ENCODE measurements at places on chromosomes 11 and 22. TPM values are rescaled to one million over a fixed set of nuclear protein-coding genes. Genes with fewer than 3 reads are reported as not detected.

Gene IL18
- 49.9 TPM for total RNA-seq

GRCh38 chr22:19612866-19613572 lies 88.8 kb upstream of the CLDN5 start:
- H3K4me3 ChIP-seq: no peak overlapping the region
- no peaks in the 10 kb centered on the region for H3K36me3 ChIP-seq
- DNase-seq: no peak

GRCh38 chr11:110199184-110199981 lies 97.0 kb downstream of the RDX start:
- no peaks in the 10 kb centered on the region for H3K4me1 ChIP-seq
- H3K27ac ChIP-seq: no peak overlapping the region
- H3K36me3 ChIP-seq: no peaks in the 10 kb centered on the region
- no peak for DNase-seq
- H3K27me3 ChIP-seq: no peaks in the 10 kb centered on the region

Gene TSSK2
- total RNA-seq: not detected

GRCh38 chr11:8260202-8260966 lies 3.3 kb downstream of the LMO1 start:
- H3K4me1 ChIP-seq: peaks cover 19% of the 10 kb centered on the region
- peaks cover 46% of the 10 kb centered on the region for H3K27me3 ChIP-seq
- no peak overlapping the region for H3K27ac ChIP-seq
- no peaks in the 10 kb centered on the region for H3K36me3 ChIP-seq
- H3K4me3 ChIP-seq: no peak overlapping the region

DNA sequence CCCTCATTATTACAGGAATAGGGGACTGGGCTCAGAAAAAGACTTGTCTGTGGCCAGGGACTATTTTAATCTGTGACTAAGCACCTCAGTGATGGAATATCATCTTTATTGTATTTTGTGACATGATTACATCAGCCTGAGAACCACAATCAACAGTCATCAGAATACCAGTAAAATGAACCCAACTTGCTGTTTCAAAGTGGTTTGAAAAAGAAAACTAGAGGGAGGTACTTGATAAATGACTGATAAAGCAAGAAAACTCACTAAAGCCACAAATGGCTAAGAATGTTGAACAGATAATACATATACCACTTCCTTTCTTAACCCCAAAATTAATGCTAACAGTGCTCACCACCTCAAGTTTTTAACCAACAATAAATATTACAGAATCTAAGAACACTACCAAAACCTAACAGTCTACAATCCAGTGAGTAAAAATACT lies 155.7 kb downstream of the ATG16L2 start:
- H3K27me3 ChIP-seq: no peaks in the 10 kb centered on the region
- H3K36me3 ChIP-seq: no peaks in the 10 kb centered on the region
- peaks cover 26% of the 10 kb centered on the region for H3K4me1 ChIP-seq
- no peak overlapping the region for H3K27ac ChIP-seq
- no peak for DNase-seq

DNA sequence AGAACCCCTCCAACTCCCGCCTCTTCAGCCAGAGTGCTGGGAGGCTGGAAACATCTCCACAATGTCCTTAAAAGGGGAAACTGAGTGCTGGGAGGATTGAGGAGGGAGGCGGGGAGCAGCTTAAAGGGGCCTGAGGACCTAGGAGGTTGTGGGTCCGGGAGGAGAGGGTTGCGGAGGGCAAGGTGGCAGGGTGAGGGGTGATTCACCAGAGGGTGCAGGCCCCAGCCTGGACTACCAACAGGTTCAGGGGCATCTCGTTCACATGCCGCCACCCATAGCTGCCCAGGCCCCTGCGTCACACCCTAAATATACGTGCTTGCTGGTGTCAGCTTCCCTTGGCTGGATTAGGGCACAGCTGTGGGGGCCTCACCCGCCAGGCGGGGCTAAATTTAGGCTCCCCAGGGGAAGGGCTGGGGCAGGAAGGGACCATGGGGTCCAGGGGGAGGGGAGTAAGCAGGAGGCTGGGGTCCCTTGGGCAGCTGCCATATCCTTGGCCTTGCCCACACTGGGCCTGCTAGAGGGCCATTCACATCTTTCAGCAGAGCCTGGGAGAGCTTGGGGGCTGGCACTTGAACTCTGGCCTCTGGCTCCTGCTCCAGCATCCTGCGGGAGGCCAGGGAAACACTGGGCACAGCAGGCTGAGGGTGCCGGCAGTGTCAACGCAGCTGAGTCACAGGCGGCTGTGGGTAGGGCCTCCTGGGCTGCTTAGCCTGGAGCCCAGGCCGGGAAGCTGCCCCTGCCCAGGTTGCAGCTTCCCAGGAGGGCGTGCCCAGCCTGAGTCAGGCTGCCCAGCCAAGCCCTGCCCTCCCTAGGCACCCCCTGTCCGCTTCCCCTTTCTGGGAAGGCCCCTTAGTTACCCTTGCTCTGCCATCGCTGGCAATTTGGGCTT lies 1.3 kb downstream of the EHBP1L1 start:
- peak; percentile 88 for DNase-seq
- H3K27ac ChIP-seq: peak overlapping the region; percentile 84
- H3K4me3 ChIP-seq: peak overlapping the region; percentile 66
- H3K36me3 ChIP-seq: peaks cover 29% of the 10 kb centered on the region

DNA sequence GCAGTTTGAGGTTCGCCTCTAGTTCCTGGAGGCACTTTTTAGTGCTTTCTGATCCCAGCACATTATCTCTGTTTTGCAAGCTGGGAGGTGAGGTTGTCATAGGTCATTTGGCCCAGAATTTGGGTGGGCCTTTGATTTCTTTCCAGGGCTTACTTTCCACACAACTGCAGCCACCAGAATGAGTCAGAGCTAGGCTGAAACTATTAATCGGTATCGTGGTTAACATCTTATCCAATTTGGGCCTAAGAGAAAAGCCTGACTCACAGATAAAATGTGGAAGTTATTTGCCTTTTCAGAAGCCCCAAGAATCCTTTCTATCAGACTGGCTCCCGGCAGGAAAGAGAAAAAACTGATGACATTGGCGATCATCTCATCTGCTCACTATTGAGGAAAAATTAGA lies 166.4 kb downstream of the KIRREL3 start:
- H3K27ac ChIP-seq: no peak overlapping the region
- H3K36me3 ChIP-seq: no peaks in the 10 kb centered on the region
- H3K4me1 ChIP-seq: no peaks in the 10 kb centered on the region
- no peak for DNase-seq
- H3K4me3 ChIP-seq: no peak overlapping the region
- H3K27me3 ChIP-seq: no peaks in the 10 kb centered on the region
